Progenitor cell of endocrine pancreas (in vitro differentiated cells): ENCODE measurements at places on chromosomes 3 and 15.

DNA sequence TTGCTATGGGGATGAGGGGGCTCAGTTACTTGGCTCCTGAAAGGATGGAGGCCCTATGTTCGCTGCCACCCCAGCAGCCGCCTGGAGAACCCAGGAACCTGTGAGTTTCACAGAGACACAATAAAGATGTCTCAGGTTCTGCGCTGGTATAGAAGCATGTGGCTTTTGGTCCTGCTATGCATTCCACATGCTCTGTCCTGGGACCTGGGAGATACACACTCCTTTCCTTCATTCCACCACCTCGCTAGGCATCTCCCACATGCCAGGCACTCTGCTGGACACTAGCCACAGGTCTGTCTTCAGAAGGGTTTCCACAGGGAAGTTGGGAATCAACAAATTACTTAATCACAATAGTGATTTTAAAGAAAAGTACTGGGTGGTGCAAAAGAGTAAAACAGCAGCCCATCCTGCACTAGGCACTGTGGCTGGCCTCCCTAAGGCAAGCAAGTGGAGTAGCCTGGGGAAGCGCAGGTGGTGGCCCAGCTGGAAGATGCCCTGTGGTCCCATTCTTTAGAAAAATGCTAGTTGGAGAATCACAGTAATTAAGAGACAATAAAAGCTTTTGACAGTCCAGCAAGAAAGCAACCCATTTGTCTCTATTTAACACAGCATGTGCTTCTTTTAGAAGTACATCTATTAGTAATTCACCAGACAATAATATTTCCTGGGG is 408.9 kb upstream of the WNT5A start:
- DNase-seq: no peak

GRCh38 chr3:34183611-34184340 is 385.3 kb downstream of the PDCD6IP start:
- no peak for DNase-seq

GRCh38 chr3:120203016-120203415 is 82.0 kb downstream of the GPR156 start:
- DNase-seq: no peak

DNA sequence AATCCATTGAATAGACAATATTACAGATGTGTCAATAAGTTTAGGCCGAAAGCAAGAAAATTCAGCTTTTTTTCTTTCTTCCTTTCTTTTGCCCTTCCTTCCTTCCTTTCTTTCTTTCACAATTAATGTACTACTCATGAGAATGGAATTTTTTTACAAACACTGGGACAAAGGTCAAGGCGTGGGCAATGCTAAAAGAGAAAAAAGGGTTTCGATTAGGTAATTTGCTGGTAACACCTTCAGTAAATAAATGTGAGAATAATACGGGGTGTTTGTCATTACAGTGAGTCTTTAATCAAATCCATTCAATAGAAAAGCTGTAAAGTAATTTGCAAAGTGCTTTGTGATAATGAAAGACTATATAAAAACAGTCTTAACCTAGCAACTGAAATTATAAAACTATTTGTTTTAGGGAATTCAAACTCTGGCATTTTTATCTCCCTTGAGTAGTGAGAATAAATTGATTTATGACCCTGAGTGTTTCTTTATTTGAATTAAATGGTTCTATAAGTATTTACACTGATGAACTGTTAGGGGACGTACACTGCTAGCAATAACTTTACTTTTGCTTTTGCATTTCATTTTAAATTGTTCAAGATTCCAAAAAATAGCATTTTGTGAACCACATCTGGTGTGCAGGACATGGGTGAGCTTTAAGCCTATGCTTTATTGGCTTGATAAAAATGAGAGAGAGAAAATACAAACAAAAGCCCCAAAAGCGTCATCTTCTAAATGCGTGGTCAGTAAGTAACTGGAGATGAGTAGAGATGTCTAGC is 104.2 kb upstream of the THRB start:
- DNase-seq: no peak

GRCh38 chr15:82646250-82647044 is 716 bp downstream of the CPEB1 start:
- DNase-seq: no peak

- no peak for DNase-seq
Observed at GRCh38 chr3:72135636-72136035, 350.7 kb upstream of the PROK2 start.

- no peak for DNase-seq
Observed at GRCh38 chr15:68684476-68684875, 105.7 kb downstream of the CORO2B start.

GRCh38 chr3:194129581-194130133 is 6.3 kb upstream of the HES1 start:
- DNase-seq: no peak

DNA sequence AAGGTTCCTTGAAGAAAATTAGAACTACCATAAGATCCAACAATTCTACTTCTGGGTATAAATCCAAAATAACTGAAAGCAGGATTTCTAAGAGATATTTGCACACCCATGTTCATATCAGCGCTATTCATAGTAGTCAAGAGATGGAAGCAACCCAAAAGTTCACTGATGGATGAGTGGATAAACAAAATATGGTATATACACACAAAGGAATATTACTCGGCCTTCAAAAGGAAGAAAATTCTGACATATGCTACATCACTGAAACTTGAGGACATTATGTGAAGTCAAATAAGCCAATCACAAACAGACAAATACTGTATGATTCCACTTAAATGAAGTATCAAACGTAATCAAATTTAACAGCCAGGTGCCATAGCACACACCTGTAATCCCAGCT is 13.1 kb downstream of the DET1 start:
- DNase-seq: no peak

DNA sequence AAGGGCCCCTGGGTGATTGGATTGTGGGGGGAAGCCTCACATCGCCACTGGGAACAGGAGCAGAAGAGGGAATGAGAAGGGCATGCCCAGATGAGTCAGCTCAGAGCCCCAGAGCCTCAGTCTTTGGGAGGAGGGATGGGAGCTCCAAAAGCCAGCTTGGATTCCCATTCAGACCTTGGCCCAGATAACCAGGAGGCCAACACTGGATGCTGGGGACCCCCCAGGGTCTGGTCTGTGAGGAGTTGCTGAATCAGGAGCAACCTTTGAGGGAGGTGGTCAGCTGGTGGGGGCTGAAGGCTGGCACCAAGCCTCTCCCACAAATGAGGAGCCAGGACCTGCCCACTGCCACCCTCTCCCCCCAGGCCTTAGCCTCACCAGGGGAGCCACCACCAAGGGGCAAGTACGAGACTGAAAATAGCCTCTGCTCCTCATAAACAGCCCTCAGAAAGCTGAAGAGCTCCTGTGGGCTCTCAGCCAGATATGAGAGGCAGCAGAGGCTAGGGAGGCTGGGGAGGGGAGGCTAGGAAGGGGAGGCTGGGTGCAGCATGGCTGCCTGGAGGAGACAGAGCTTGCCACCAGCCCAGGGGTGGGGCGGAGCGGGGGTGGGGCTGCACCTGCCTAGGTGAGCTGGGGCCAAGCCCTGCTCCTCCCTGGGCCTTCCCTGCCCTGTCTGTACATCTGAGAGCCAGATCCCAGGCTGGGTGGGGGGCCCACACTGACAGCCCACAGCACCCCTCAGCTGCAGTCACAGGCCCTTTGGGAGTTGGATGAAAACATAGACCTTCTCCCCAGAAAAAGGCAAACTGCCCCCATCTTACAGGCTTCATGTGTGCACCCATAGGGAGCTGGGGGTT is 99.8 kb downstream of the SEC22A start:
- DNase-seq: no peak

DNA sequence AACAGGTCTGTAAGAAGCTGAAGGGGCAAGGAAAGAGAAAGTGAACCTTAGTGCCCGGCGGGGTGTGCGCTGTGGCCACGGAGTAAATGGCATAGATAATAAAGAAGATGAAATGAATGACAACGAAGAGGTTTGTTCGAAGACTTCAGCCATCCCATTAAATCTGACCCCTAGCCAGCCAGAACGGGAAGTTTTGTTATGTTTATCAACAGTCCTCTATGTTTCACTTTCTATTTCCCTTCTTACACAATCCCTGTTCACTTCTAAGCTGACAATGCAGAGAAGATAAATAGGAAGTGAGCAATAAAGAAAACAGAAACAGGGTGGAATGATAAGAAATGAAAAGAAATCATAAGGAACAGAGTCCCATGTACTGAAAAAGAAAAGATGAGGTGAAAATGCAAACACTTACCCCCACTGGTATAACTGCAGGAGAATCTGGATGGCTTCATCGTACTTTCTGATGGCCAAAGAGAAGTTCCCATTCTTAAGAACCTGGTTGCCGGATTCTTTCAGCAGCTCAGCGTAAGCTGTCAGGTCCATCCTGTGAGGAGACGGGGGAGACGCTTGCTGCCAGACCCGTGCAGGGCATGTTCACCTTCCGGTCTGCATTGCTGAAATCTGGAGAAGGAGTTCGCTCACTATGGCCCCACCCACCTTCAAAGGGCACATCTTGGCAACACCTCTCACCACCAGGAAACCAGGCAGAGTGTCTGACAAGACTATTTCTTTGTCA is 36.8 kb downstream of the TRANK1 start:
- DNase-seq: no peak

- DNase-seq: no peak
Observed at GRCh38 chr3:147410526-147411237, 1.5 kb downstream of the ZIC1 start.

GRCh38 chr3:46845860-46846623 is 17.2 kb downstream of the MYL3 start:
- DNase-seq: peak; percentile 78

- no peak for DNase-seq
Observed at GRCh38 chr3:149575961-149576564, 81.8 kb downstream of the WWTR1 start.

DNA sequence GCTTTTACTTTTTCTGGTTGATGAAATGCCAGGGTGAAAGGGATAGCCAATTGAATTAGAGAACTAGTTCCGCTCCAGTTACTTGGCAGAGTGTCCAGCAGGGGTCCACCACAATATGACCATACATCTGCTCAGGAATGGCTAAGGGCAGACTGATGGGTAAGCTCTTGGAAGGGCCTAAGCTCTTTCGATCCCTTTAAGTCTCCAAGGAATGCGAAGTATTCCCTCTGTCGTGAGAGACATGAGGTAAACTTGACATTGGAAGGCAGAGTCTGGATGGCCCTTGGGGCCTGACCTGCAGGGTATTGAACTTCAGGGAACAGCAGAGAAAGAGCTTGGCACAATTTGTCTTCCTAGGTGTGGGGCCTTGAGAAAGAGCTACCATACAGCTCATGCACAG is 805.8 kb downstream of the PLOD2 start:
- no peak for DNase-seq

DNA sequence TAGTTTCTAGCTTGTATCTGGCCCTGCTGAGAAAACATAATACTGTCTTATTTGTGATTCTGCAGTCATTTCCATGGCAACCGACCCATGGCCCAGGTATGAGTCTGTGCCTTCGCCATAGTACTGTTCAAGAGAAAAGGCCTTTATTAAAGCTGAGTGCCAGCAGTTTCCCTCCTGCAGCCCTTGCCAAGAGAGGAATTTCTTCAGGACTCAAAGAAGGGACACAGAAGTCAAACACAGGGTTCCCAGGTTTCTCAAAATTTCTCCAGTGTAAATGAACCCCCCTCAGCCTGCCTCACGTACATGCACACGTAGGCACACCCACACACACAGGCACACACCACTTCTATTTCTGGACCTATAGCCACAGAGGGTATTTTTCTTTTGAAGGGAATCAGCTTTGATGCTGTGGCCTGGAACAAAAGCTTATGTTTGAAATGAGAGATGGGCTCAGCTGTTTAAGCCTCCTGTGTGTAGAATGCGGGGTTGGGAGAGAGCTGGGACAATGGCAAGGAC is 269.2 kb downstream of the PDCD6IP start:
- DNase-seq: no peak

DNA sequence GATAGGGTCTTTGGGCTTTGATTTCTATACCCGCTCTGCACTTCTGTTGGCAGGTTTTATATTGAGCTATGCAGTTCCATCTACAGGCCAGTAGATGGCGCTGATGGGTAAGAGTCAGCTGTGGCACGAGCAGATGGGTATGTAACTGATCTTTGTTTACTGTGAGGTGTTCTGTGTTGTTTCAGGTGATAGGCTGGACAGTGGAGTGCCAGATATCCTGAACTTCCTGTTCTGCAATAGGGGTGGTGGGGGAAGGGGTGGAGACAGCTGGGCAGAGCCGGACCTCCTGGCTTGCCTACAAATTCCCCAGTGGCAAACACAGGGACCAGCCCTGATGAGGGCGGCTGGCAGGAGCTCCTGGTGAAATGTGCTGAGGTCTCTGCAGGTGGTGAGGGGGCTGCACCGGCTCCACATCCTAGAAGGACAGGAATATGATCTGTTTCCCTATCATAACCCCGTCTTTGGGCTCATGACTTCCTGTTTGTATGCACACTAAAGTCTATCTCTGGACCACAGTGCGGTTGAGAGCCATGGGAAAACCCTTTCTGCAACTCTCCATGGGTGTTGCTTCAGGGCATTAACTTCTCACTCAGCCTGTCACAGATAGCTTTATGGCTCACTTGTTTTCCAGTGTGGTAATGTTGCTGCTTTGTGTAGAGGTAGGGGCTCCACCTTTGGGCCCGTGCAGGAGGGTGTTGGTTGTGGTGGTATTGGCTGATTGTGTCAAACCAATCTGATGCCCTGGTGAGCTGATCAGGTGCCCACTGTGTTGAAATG is 13.4 kb upstream of the FAM98B start:
- peak; percentile 32 for DNase-seq
